ENCODE measurements at places on chromosomes 2 and 18. TPM values are rescaled to one million over a fixed set of nuclear protein-coding genes. Genes with fewer than 3 reads are reported as not detected.
A peak's percentile ranks its signal among the peaks of the same experiment; 100 is the strongest.

- H3K36me3 ChIP-seq, result no peaks in the 10 kb centered on the region
- no peak overlapping the region for H3K27ac ChIP-seq
- no peak overlapping the region for H3K4me3 ChIP-seq
- peak; percentile 22 for DNase-seq
- H3K27me3 ChIP-seq, result no peaks in the 10 kb centered on the region
Measured at GRCh38 chr18:47832348-47832747, 98.1 kb downstream of the SMAD2 start.

DNA sequence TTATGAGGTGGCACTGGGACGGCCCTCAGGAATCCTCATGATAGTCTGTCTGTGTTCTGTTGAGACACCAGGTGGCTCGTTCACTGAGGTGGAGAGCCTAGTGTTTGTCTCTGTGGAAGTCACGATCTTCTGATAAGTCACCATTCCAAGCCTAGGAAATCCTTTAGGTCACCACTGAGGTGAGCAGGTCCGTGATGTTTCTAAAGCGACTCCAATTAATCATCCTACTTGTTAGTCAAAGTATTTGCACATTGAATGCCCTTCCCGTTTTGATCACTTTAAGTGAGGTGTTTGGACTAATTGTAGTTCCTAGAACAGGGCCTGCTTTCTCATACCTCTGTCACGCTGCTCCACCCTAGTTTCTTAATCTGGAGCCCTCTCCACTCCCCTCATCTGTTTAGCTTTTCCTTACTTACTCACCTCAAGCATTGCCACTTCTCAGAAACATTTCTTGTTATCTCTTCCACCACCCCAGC lies 28.0 kb upstream of the DSG3 start:
- no peaks in the 10 kb centered on the region for H3K4me1 ChIP-seq
- no peak overlapping the region for H3K4me3 ChIP-seq
- no peaks in the 10 kb centered on the region for H3K36me3 ChIP-seq
- H3K27ac ChIP-seq, result no peak overlapping the region

The SERPINB5 gene
- not detected for total RNA-seq

GRCh38 chr18:75307530-75307929 lies 96.9 kb downstream of the TSHZ1 start:
- no peaks in the 10 kb centered on the region for H3K27me3 ChIP-seq
- H3K27ac ChIP-seq, result no peak overlapping the region
- no peak overlapping the region for H3K4me3 ChIP-seq
- no peak for DNase-seq
- no peaks in the 10 kb centered on the region for H3K4me1 ChIP-seq
